ENCODE measurements at places on chromosomes 5 and 9.

DNA sequence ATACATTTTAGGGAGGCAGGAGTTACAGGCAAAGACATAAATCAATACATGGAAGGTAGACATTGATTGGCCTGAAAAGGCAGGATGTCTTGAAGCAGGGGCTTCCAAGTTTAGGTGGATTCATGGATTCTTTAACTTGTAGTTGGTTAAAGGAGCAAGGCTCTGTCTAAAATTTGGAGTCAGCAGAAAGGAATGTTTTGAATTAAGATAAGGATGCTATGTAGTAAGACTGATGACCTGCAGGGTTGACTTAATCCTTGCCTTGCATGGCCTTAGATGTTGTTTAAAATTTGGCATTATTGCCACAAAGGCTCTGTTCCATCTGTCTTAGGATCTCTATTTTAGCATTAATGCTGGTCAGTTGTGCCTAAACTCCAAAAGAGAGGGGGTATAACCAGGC, 171.3 kb downstream of the C5orf15 start:
- no peak for DNase-seq

GRCh38 chr9:68969538-68969937, 44.4 kb downstream of the PRKACG start:
- no peak for DNase-seq

DNA sequence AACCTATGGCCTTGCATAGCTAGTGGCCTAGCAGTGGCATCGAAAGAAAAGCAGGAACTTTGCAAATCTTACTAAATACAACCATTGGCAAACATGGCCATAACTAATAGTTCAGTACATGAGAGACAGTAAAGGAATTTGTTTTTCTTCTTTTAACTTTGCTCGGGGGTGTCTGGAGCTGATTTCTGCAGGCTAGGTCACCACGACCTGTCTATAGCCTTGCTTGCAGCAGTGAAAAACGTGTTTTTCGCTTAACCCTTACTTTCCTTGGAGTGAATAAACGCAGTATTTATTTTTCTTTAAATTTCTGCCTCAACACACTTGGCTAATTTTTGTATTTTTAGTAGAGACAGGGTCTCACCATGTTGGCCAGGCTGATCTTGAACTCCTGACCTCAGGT, 19.9 kb downstream of the NAIF1 start:
- no peak for DNase-seq

DNA sequence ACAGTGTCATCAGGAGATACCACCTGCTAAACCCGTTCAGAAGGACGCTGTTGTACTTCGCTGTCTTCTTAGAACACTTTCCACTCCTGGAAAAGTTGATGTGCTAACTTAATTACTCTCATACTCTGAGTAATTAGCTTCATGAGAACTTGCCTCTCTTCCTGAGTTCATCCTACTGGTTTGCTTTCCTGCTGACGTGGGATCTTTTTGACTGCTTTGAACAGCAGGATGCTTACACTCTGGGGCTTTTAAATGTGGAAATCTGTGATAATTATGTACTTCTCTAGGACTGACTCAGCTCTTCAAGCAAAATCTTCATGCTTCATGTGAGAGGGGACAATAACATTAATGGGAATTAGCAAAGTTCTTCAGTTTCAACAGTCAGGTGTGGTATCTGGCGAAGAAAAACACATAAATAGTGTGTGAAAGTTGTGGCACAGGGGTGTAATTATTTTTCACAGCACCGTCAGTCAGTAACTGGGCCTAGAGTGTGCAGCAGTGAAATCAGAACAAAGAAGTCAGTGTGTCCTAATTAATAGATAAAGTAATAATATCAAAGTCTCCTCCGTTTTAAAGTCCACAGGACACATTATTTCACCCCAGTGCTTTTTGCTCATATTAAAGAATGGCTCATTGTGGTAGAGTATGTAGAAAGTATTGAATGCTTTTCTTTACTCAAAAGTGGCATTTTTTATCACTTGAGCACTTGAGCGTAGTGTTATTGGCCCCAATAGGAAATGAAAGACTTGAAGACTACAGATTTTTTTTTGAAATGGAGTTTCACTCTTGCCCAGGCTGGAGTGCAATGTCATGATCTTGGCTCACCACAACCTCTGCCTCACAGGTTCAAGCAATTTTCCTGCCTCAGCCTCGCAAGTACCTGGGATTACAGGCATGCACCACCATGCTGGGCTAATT, 140.9 kb upstream of the DMRT1 start:
- DNase-seq, result no peak

- no peak for DNase-seq
Observed at GRCh38 chr9:37919956-37920335, 16.0 kb upstream of the SLC25A51 start.

- no peak for DNase-seq
Observed at GRCh38 chr9:34363619-34364351, 12.9 kb downstream of the MYORG start.

DNA sequence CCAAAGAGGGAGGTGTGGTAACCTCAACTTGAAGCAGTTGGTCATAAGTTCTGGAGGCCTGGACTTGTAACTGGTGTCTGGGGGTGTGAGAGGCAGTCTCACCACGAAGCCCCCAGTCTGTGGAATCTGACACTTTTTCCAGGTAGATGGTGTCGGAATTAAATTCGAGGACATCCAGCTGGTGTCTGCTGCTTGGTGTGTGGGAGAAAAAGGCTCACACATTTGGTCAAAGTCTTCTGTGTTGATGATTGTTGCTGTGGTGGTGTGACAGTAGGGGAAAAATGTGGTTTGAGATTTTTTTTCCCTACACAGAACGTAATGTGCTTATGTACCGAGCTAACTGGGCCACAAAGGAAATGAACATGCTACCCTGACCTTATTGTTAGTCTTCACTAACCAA, 251.9 kb downstream of the MAT2B start:
- no peak for DNase-seq

- DNase-seq, result no peak
Observed at GRCh38 chr5:104987074-104987473, 1424.5 kb upstream of the NUDT12 start.

- DNase-seq, result no peak
Observed at GRCh38 chr9:16221366-16221765, 649.1 kb downstream of the BNC2 start.
